ENCODE measurements at places on chromosomes 3 and 15.

DNA sequence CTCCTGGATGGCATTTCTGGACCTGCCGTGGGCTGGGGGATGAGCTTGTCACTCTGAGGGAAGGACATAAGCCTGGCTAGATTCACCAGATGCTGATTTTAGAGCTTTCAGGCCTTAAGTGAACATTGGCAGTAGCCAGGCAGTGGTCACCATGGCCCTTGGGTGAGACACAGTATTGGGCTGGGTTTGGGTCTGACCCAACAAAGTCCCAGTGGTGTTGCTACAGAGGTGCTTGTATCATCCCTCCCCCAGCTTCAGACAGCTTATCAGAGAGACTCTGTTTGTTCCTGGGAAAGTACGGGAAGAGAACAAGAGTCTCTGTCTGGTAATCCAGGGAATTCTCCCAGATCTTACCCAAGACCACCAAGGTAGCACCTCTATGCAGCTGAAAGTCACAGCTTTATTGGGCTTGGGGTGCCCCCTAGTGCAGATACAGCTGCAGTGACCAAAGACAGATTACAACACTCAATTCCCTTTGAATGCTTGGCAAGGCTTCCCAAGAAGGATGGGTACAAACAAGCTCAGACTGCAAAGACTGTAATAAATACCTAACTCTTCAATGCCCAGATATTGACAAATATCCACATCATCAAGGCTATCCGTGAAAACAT lies 9.8 kb upstream of the RUVBL1 start:
- peak; percentile 11 for DNase-seq

- no peak for DNase-seq
Observed at GRCh38 chr3:195820186-195820585, 8.5 kb upstream of the MUC4 start.

GRCh38 chr3:157066335-157067098 lies 93.4 kb downstream of the CCNL1 start:
- DNase-seq, result no peak

DNA sequence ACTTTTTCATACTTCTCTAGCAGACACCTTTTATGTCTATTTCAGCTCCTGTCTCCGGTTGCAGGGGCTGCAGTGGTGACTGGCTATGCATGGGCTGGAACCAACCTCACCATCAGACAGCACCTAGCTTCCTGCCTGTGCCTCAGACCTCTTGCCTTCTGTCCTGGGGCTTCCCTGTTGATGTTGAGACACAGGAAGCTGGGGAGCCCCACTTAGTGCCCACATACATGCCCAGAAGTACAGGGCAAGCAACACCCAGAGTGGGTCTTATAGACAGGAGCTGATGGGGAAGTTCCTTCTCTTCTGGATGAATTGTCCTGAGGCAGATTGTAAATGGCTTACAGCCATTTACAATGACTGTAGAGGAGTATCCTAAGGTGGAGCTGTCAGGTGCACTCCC lies 65.3 kb upstream of the SIAH2 start:
- DNase-seq, result no peak

DNA sequence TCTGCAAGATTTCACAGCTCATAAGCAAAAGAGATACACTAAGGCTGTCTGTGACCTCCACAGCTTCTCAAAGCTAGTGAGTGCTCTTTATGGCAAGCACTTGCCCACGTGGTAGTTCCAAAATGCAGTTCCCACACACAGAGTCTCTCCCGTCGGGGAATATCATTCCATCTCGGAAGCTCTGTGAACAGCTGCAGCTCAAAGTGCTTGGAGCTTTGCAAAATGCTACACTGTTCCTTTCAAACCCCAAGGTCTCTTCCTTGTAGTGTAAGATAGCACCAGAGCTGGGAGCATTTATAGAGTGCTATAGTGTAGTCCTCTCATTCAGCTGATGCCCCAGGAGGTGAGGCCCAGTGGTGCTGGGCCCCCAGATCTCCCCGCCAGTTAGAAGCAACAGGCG lies 36.1 kb downstream of the ST6GAL1 start:
- no peak for DNase-seq

DNA sequence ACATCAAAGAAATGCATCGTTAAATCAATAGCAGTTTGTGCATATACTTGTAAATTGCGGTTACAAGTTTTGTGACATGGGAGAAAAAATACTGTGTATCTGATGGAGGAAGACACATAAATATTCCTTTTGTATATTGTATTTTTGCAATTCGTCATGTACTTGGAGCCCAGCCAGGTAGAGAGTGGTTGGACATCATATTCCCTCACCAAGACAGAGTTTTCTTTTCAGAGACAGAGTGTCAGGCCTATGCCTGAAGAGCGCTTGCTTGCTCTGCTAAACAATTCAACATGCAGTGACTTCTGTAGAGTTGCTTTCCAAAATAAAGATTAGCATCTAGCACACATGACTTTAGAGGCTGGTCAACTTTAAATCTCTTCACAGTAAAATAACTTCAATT lies 24.8 kb upstream of the MEIS2 start:
- DNase-seq, result no peak

- DNase-seq, result no peak
Observed at GRCh38 chr3:74445541-74445940, 168.9 kb downstream of the CNTN3 start.

DNA sequence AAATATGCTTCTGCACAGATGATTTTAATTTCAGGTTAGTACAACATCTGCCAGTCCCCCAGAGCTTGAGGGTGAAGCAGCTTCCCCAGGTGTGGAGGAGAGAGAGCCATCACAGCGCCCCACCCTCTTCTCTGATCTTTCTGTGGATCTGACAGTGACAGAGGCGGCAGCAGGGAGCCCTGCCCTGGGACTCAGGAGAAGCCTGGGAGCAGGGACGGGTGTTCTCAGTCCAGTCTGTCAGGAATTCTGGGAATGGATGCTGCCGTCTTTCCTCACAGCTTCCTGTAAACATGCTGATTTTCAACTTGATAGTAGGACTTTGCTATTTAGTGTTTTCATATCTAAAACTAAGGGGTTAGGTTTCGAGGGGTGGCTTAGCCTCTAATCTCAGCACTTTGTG lies 11.4 kb upstream of the RAB8B start:
- no peak for DNase-seq

DNA sequence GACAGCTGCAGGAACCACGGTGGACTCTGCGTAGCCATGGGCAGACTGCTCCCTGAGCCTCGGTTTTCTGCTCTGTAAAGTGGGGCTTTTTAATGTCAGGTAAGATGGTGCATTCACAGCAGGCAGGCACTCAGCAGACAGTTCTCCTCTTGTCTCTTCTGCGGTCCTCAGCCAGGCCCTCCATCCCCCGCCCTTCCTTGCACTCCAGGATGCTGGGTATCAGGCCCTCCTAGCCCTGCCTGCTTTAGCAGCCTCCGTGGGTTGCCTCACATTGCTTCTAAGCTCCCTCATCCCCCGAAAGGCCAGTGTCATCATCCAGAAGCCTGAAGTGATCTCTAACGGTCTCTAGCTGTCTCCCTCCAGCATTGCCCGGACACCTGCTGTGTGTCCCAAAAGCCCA lies 115.7 kb downstream of the WNT7A start:
- no peak for DNase-seq

- DNase-seq, result no peak
Observed at GRCh38 chr3:146313031-146313745, 62.3 kb upstream of the PLSCR4 start.

DNA sequence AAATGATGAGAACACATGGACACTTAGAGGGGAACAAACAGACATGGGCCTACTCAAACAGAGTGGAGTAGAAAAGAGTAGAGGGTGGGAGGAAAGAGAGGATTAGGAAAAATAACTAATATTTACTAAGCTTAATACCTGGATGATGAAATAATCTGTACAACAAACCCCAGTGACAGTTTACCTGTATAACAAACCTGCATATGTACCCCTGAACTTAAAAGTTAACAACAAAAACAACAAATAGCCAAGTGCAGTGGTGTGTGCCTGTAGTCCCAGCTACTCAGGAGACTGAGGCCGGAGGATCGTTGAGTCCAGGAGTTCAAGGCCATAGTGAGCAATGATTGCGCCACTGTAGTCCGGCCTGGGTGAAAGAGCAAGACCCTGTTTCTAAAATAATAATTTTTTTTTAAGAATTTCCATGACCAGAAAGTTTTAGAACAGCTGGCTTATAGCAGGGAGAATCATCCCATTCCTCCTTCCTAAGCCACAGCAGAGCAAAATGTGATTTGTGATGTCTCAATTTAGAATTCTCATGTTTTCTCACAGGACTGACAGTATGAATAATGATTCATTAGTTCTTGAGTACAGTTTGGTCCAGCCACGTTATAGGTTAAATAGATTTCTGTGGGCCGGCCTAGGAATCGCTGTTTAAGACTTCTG lies 150.0 kb downstream of the ZNF609 start:
- no peak for DNase-seq

DNA sequence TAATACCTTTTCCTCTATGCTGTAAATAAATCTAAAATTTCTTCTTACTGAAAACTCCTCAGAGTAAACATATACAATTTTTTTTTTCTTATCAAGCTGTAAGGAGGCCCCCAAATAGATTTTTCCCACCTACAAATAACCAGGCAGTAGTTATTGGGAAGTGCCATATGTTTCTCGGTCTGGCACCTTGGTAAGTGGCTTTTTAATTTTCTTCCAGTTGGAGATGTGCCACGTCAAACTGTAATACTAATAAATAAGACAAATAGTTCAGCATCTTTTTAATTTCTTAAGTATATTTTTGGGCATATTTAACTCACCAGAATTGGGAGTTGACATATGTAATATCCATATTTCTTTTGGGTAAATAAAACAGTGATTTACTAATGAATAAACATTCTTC lies 346.3 kb downstream of the DIPK2A start:
- DNase-seq, result no peak

GRCh38 chr3:104846270-104846669 lies 520.4 kb upstream of the ALCAM start:
- DNase-seq, result no peak

- no peak for DNase-seq
Observed at GRCh38 chr3:191383124-191383523, 52.8 kb upstream of the UTS2B start.

- no peak for DNase-seq
Observed at GRCh38 chr15:42154212-42154941, 2.1 kb downstream of the PLA2G4F start.

DNA sequence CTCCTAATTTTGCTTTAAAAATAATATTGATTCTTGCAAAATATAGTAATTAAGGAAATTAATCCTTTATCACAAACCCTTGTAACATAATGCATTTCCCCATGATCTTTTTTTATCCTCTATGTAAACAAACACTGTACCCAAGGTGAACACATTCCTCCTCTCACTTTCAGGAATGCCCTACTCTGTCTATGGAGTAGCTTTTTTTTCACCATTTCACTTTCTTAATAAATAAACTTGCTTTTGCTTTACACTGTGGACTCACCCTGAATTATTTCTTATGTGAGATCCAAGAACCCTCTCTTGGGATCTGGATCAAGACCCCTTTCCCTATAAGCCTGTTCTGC lies 90.5 kb upstream of the LRRN1 start:
- no peak for DNase-seq

DNA sequence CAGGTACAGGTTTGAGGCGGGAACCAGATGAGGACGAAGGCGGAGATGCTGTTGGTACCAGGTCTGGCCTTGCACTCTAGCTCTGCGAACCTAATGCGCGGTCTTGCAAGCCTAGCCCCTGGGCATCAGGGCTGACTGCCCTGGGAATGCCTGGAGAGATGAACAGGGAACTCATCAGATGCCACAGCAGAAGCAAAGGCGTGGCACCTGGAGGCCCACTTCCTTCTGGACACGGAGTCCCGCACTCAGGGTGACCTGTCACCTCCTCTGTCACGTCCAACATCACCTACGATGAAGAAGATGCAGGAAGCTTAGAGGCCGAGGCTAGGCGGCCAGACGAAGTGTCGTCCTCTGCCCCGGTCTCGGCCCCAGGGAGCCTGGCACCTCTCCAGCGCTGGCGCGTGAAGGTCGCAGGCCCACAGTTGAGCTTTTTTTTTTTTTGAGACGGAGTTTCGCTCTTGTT lies 9.4 kb downstream of the RPLP1 start:
- no peak for DNase-seq

DNA sequence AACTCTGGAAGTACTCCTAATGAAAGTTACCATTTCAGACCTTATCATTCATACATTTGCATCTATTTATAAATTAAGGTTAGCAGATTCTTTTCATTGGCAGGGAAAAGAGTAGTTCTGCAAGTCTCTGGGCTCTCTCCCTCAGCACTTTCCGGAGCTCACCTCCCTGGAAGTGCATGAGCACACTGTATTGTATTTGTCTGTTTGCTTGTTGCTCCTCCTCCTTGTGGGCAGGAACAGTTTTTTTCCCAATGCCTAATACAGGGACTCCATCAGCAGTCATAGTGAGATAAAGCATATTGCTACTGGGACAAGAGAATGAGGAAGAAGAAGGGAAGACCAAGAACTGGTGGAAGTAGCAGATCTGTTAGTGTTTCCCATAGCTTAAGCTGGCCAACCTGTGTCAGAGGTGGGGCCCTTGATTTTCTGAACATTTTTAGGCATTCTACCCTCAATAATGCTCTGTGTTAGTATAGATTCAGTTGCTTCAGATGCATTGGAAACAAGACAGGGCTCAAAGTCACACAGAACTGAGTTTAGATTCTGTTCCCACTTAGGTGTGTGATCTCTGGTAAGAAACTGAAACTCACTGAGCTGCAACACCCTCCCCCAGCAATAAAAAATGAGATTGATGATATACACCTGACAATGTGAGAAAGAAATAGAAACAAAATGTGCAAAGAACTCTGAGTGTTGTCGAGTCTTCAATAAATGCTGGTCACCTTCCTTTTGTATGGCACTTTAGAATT lies 407.8 kb downstream of the TUSC7 start:
- DNase-seq, result no peak

GRCh38 chr3:100641471-100642032 lies 32.2 kb downstream of the ADGRG7 start:
- DNase-seq, result no peak

DNA sequence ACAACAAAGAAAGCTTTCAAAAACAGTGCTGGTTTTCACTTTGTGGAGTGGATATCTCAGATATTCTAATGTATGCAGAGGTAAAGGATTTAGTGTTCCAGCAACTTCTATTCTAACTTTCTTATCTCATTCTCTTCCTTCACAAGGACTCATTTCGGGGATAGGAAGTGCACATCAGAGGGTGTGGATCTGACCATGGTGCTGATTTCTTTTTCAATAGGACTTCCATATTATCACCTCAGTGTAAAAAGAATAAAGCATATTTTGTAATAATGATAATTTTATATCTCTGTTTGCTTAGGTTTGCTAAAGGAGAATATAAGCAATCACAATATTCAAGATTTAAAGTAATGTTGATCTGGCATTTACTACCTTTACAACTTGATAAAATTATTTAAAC lies 12.5 kb upstream of the CADM2 start:
- no peak for DNase-seq

DNA sequence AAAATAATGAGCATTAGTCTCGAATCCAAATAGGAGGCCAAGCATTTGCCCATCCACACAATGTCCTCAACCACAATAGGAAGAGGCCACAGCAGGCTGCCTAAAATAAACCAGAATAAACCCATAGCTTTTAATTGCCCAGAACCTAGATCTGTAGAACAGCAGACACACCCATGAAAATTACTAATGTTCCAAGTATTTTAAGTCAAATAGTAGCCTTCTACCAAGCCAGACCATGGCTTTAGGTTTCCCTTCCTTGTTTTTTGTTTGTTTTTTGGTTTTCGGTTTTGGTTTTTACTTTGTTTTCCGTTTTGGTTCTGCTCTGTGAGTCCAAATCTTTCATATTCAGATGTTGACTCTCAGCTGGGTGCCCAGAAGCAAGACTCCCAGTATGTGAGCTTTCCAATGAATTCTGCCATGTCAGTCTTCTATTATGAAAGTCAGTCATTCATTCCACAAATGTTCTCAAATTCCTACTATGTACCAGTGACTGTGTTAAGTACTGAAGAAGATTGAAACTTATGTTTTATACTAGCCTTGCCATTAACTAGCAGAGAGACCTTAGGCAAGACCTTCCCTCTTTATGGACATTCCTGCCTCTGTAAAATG lies 57.8 kb upstream of the BOC start:
- no peak for DNase-seq
